A549 treated with AZD2906 at 1 μM for 4 hours (cell line): ENCODE measurements at places on chromosomes 12 and 14. TPM values are rescaled to one million over a fixed set of nuclear protein-coding genes. Genes with fewer than 3 reads are reported as not detected.

Gene BAG5
- total RNA-seq = 20.5 to 26.4 TPM (median 22.3 TPM) in 5 replicates

Gene TPH2
- total RNA-seq = not detected in 5 replicates

Gene GPR68
- 0.24 to 0.49 TPM (median 0.38 TPM) in 5 replicates for total RNA-seq

Gene KRT82
- not detected in 5 replicates for total RNA-seq
